ENCODE measurements at places on chromosomes 5 and 9.

- DNase-seq = peak; percentile 36
Observed at GRCh38 chr5:78779771-78780616, 131.4 kb upstream of the LHFPL2 start.

DNA sequence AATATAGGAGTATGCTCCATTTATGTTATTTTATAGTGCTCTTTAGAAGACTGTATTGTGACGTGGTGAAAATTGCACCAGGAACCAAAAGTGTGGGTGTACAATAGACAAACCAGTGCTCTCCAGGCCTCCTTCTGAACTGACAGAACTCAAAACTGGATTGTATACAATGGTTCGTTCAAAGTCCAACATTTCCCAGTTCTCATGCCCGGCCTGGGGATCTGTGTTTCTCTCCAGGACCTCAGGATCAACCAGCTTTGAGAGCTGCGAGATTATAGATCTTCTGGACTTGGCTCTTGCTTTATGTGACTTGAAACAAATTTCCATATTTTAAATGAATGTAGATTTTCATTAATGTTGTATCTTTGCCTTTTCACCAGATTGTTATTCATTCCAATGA, 60.8 kb upstream of the CER1 start:
- DNase-seq = no peak

DNA sequence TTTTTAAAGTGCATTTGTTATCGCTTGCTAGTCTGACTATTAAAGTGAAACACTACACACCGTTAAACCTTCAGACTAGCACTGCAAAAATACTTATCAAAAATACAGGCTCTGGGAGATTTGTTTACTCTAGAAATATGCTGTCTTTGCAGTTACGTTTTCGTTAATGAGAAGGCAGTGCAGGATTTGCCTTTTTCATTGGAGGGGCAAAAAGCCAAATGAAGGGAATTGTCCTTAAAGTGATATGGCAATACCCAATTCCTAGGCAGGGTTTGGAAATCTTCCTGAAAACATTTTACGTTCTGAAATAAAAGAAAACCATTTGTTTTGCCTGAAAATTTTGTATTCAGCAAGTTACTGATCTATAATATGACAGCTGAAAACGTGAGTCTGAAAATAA, 1800.2 kb downstream of the MAT2B start:
- DNase-seq = no peak

DNA sequence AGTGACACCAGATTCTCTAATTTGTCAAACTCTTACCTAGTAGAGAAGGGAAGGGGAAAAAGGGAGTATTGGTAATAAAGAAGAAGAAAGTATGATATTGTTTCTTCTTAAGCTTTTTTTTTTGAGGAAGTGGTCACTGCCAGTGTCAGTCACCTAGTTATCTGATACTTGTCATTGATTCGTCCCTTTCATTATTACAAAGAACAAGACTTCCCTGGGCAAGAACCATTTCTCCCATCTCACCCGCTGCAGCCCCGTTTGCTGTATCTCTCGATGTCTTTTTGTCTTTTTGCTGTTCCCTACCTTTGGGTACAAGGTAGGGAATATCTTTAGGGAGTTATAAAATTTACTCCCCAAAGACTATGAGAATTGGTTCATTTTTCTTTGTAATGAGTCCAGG, 249.0 kb downstream of the ARHGAP26 start:
- DNase-seq = no peak

DNA sequence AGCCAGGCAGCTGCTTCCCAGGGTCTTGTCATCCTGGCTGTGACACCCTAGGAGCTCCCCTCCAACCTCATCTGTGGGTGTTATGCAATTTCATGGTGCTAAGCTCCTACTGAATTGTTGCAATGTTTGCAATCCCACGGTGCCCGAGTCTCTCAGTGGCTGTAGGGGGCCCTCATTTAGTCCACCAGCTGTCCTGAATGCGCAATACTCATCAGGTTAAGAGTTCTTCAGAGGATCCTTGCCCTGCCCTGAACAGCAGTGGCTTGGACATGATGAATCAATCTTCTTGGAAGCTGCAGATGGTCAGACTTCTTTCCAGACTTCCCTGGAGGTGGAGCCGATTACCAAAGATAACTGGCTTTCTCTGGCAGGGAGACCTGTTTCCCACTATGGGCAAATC, 584.1 kb downstream of the CCDC171 start:
- peak; percentile 80 for DNase-seq

DNA sequence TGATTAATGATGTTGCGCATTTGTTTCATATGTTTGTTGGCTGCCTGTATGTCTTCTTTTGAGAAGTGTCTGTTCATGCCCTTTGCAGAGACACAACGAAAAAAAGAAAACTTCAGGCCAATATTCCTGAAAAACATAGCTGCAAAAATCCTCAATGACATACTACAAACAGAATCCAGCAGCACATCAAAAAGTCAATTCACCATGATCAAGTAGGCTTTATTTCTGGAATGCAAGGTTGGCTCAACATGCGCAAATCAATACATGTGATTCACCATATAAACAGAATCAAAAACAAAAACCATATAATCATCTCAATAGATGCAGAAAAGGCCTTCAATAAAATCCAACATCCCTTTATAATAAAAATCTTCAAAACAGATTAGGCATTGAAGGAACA, 1.9 kb upstream of the ANKS6 start:
- DNase-seq = no peak

DNA sequence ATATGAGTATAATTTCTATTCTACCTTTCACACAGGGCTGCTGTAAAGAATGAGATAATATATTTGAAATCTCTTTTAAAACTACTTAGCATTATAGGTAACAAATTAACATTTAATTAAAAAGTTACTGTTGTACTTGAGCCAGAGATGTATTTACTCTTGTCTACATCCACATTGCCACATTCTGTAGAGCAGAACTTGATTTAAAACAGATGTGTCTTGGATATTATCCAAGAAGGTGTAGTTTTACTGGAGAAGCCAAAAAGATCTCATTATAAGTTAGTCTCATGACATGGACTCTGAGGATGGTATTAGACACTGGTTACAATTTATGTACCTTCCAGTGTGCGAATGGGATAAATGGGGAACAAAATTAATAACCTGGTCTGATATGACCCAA, 293.1 kb upstream of the CCNH start:
- DNase-seq = peak; percentile 7

DNA sequence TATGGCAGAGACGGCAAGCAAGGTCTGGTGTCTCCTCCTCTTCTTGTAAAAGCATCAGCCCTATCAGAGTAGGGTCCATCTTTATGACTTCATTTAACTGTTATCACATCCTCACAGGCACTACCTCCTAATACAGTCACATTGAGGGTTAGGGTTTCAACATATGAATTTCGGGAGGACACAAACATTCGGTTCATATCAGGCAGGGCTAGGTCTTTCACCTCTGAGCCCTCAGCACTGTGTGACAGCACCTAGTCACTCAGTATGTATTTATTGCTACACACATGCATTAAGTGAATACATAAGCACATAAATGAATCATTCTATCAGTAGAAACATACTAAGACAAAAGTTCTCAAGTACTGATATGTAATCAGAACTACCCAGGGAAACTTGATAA, 9.4 kb upstream of the BTF3 start:
- DNase-seq = no peak

- DNase-seq = no peak
Observed at GRCh38 chr9:80378669-80379293, 807.0 kb downstream of the TLE4 start.

DNA sequence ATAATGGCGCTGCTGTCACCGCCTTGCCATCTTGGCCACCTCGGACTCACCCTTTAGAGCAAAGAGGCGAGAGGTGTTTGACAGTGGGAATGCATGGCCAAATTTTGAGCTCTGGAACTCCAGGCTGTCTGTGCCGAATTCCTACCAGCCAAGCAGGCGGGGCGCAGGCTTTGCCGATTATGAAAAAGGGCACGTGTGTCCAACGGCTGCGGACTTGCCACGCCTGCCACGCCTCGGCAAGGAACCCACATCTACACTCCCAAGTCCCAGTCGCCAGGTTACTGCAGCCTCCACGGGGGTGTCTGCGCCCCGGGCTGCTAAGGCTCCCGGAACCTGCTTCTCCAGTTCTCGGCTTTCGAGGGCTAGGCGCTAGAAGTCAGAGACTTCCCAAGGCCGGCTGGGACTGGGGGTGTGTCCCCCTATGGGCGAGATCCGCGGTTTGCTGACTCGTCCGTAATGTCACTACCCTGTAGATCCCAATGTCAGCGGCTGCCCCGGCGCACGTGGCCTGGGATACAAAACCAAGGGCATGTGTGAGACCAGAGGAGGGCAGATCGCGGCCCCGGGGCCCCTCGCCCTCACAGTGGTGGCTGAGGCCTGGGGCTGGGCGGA, 2.8 kb downstream of the NPR3 start:
- no peak for DNase-seq

- no peak for DNase-seq
Observed at GRCh38 chr9:125329978-125330377, 68.4 kb downstream of the GAPVD1 start.

DNA sequence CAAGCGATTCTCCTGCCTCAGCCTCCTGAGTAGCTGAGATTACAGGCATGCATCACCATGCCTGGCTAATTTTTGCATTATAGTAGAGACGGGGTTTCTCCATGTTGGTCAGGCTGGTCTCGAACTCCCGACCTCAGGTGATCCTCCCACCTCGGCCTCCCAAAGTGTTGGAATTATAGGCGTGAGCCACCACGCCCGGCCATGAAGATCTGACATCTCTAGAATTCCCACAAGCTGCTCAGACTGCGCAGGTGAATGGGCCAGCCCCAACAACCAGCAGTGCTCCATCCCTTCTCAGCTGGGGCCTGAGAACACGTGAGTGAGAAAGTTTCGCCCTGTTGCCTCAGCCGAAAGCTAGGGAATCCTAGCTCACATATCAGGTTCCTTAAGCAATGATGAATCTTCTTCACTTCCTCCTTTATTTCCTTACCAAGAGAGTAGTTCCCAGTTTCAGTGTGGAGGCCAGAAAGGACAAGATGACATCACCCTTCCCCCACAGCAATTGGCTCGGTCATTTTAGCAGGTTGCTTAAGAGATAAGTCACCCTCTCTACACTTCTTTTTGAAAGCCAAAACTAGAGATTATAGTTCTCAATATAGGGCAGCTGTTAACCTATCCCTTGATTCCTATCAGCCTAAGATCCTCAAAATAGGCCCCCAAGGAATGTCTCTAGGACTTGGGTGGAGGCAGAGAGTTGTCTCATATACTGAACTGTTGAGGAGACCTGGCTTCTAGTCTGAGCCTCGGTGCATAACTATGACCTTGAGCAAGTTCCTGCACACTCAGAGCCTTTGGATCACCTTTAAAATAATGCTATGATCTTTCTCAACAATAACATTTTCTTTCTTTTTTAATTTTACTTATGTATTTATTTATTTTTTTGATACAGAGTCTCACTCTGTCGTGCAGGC, 23.9 kb upstream of the PPP2CA start:
- peak; percentile 68 for DNase-seq

GRCh38 chr5:124706051-124706450, 40.4 kb downstream of the ZNF608 start:
- DNase-seq = peak; percentile 46

GRCh38 chr5:33487236-33487635, 46.5 kb downstream of the TARS1 start:
- DNase-seq = no peak

- no peak for DNase-seq
Observed at GRCh38 chr5:10734037-10734709, 26.9 kb downstream of the DAP start.

DNA sequence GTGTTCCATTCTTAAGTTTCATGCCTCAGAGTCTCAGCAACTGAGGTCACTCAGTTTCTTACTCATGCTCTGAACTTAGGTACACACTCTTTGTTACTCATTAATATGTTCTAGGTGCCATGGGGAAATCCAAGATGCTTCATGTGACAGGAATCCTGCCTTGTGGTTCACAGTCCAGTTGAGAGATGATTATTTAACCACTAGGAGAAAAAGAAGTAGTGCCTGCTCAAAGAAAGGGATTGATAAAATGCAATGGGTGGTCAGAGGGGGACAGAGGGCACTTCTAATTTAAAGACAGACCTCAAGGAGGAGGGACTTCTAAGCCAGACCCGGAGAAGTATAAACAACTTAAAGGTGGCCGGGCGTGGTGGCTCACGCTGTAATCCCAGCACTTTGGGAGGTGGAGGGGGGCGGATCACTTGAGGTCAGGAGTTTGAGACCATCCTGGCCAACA, 69.0 kb downstream of the UGCG start:
- no peak for DNase-seq

DNA sequence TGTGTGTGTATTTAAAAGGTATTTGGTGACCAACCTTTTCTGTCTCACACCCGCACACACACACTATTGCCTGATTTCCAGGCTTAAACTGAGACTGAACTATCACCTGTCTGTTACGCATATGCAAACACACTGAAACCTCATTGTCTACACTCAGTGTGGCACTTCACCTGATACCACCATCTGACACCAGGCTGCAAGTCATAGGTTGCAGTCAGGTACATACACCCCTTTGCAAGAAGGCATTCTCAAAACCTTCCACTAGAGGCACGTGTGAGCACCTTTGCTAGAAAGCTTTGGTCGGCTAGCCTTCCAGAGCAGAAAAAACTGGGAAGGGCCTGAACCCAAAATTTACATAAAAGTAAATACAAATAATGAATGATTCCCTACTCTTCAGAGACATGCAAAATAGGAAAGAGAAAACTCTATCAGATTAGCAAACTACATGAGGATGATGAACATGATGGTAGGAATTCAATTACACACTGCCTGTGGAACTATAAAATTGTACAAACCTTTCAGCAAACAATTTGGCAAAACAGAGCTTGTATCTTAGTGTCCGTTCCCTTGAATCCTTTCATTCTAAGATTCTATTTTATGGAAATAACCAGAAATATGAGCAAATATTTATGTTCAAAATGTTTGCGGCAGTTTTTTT, 5.9 kb upstream of the FOXD1 start:
- peak; percentile 56 for DNase-seq

GRCh38 chr9:117561761-117562160, 142.4 kb upstream of the TLR4 start:
- DNase-seq = no peak

GRCh38 chr5:178941361-178941760, 363 bp downstream of the ZNF454 start:
- peak; percentile 48 for DNase-seq

- no peak for DNase-seq
Observed at GRCh38 chr9:123757547-123757946, 172.4 kb downstream of the DENND1A start.

DNA sequence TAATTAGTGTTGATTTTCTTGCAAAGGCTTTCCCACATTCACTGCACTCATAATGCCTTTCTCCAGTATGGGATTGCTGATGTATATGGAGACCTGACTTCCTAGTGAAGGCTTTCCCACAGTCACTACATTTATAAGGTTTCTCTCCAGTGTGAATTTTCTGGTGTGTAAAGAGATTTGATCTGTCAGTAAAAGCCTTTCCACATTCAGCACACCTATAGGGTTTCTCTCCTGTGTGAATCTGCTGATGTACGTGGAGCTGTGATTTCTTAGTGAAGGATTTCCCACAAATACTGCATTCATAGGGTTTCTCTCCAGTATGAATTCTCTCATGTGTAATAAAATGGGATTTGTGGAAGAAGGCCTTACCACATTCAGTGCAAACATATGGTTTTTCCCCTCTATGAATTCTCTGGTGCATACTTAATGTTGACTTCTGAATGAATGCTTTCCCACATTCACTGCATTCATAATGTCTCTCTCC, 31.1 kb downstream of the ZNF484 start:
- DNase-seq = no peak

GRCh38 chr9:109766351-109766750, 13.6 kb upstream of the PALM2AKAP2 start:
- DNase-seq = no peak

- DNase-seq = no peak
Observed at GRCh38 chr5:134967607-134968006, at the start of gene CATSPER3. TSS of gene CATSPER3 (plus strand) at chr5:134967907. CDS start at chr5:134967992, 85 bp downstream.

Data from muscle of leg (tissue), 16 donors.